GDM1 (cell line): ENCODE measurements at places on chromosomes 3 and 15.

GRCh38 chr3:67386451-67386850 lies 268.0 kb downstream of the SUCLG2 start:
- no peak for DNase-seq

DNA sequence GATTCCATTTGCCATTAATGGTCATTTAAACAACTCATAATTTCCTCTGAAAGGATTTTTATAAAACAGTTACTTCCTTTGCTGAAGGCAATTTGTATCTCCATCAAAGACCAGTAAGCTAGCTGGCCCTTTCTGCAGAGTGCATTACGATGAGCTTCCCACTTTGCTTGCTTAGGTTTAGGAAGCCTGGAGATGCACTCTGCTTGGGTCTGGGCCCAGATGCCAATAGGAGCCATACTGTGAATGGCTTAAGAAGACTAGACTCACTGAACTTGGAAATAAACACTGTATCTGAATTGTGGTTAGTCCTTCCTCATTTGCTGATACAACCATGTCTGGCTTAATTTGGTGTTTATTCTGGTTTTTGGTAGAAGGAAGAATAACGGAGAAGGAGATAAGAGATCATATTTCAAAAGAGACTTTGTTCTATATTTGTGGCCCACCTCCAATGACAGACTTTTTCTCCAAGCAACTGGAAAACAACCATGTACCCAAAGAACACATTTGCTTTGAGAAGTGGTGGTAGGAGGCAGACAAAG lies 38.1 kb downstream of the OXNAD1 start:
- DNase-seq, result no peak

DNA sequence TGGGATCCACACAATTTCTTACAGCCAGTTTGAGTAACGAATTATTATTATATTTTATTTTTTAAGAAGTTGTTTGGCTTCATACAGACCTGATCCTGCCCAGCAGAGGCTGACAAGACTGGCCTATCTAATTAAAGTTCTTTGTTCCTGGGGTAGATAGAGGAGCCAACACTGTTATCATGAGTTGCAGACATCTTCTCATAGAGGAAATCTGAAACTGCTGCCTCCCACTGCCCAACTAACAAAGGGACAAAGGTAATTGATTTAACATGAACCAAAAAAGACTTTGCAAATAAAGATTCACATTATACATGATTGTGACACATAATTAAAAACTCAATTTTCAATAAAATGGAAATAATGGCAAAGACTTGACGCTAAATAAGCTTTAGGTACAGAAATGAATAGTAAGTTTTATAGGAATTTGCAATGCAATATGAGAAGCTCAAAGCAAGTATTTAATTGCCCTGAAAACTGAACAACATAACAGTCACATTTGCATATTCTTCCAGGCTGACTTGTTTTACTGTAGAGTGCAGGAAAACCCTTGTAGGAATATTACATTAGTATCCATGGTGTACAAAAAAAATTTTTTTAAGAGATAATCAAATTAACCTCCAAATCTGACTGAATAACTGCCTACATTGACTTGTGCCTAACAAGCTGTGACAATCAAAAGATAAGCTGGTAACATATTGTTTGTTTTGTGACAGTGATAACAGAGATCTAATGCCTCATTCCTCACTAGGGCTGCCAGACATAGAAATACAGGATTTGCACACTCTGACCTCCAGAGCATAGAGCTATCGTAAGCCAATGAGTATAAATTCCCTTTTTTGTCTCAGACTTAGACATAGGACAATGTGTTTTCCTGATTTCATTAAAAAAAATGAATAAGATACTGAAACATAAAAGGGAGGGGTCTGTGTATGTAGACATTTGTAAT lies 273.2 kb downstream of the MFSD1 start:
- DNase-seq, result no peak

DNA sequence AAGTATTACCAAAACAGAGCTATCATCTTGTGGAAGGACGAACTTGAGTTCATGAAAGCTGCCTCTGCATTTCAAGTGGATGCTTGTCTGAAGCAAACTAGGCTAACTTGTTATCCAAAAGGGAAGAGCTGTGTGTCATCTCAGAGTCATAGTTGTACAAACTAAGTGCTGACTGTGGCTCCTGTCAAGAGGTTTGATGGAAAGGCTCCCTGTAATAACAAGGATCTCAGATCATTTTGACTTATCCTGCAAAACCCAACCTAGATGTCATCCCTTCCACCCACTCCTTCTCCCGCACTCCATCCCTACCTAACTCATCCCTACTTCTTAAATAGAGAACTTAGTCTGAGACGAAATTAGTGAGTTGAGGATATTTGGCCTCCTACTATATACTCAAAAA lies 110.8 kb downstream of the NR2E3 start:
- DNase-seq, result no peak

- DNase-seq, result no peak
Measured at GRCh38 chr15:63042877-63043334, 359 bp downstream of the TPM1 start.

- no peak for DNase-seq
Measured at GRCh38 chr3:188916934-188917401, 254.8 kb upstream of the TPRG1 start.

DNA sequence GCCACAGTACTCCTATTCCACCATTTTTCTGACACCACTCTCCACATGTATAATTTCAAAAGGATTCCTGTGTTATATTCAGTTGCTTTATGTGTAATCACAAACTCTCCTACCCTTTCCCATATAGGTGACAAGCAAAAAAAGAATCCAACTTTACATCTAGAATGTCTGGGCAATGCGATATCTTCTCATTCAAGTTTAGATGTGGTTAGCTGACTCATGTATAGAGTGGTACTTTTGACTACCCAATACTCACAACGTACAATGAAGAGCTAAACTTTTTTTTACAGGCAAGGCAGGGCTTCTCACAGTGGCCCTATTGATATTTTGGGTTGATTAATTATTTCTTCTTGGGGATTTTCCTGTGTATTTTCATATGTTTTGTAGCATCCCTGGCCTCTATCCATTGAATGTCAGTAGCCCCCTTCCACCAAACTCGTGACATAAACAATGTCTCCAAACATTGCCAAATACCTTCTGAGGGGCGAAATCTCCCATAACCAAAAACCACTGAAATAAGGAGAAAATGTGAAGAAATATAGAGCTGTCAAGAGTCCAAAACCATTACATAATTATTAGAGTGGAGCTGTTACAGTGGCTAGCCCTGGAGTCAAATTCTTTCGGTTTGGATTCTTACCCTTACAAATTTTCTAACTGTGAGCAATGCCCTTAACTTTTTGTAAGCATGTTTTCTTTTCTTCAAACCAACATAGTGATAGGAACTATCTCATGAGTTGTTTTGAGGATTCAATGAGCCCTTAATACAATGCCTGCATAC lies 342.6 kb downstream of the NSUN3 start:
- DNase-seq, result no peak

GRCh38 chr15:73994912-73995622 lies 551 bp downstream of the PML start:
- no peak for DNase-seq

- no peak for DNase-seq
Measured at GRCh38 chr3:30737743-30738499, 131.5 kb downstream of the TGFBR2 start.

- DNase-seq, result no peak
Measured at GRCh38 chr3:146058241-146058640, 102.7 kb downstream of the PLOD2 start.

- no peak for DNase-seq
Measured at GRCh38 chr3:140265302-140265701, 330.3 kb downstream of the CLSTN2 start.

DNA sequence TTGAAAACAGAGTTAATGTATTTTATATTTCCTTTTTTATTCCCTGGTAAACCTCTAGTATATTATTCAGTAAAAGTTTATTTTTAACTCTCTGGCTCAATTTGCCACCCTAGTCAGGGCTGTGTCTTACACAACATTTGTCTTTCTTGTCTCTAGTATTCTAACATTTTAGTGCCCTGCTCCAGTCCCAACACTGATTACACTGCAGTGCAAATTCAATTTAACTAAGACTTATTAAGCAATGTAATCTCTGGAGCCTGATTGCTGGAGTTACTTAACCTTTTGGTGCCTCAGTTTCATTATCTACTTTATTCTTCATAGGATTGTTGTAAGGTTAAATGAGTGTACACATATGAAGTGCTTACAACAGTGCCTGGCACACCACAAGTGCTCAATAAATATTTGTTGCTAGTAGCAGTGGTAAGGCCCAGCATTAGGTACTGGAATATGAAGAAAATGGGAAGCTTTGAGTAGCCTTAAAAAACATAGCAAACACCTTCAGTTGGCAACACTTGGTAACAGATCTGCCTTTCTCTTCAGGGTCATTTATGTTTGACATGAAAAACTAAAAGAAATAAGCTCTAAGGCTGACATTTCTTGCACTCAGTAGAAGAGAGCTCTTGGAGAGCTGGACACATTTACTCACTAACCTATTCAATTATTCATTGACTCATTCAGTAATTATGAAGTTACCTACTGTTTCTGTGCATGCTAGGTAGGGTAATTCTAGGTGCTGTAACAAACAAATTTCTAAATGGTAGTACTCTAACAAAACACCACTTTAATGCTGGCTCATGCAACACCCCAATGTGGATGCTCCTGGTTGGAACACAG lies 364.5 kb upstream of the EPHA3 start:
- no peak for DNase-seq

DNA sequence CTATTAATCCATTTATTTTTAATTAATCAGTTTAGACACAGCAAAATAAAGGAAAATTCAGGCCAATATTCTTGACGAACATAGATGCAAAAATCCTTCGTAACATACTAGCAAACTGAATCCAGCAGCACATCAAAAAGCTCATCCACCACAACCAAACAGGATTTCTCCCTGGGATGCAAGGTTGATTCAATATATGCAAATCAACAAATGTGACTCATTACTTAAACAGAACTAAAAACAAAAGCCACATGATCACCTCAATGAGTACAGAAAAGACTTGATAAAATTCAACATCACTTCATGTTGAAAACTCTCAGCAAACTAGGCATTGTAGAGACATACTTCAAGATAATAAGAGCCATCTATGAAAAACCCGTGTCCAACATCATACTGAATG lies 364.1 kb upstream of the THBS1 start:
- DNase-seq, result no peak

DNA sequence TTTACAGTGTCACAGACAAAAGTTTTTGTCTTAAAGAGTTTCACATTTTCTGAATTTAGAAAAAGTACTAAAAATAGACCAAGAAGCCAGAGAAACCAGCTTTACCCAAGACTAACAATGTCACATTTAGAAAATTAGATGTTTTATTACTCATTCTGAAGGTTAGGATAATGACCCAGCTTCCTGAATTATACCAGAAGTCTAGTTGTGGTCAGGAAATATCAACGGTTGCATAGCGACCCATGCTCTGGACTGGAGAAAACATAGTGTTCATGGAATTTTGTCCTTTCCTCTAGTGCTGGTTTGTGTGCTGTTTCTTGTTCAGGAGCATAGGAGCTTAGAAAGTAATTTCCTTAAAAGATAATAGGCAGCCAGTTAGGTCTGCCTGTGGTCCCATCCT lies 59.0 kb downstream of the DPPA2 start:
- DNase-seq, result no peak
